Left renal pelvis (tissue), 4 donors: ENCODE measurements at places on chromosomes 11 and 22. TPM values are rescaled to one million over a fixed set of nuclear protein-coding genes. Genes with fewer than 3 reads are reported as not detected.

- DNase-seq = no peak
Observed at GRCh38 chr11:112878033-112878601, 83.1 kb upstream of the NCAM1 start.

- DNase-seq = no peak
Observed at GRCh38 chr11:66112601-66113499, 42.8 kb downstream of the PACS1 start.

- no peak for DNase-seq
Observed at GRCh38 chr22:20578192-20578591, 70.8 kb downstream of the MED15 start.

DNA sequence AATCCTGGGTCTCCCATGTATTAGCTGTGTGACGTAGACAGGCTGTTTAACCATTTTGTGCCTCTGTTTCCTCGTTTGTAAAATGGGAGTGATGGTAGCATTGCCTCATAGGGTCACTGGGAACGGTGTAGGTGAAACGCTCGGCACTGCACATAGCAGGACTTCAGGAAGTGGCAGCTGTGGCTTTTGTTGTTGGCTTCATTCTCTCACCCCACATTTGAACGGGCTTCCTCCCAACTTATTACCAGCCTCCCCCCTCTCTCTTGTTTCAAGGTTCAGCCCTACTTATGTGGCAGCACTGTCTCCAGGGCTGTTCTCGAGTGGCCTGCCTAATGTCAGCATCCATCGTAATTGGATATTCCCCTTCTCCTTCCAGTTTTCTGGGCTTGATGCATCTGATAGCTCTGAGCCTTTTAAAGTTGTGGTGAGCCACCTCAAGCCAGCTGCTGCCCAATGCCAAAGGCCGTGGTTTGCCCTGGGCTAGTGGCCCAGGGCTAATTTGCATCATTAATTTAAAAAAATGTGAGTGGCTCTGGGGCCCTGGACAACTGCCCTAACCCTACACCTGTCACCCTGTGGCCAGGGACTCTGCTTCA is 217.8 kb upstream of the TBCEL start:
- no peak for DNase-seq

DNA sequence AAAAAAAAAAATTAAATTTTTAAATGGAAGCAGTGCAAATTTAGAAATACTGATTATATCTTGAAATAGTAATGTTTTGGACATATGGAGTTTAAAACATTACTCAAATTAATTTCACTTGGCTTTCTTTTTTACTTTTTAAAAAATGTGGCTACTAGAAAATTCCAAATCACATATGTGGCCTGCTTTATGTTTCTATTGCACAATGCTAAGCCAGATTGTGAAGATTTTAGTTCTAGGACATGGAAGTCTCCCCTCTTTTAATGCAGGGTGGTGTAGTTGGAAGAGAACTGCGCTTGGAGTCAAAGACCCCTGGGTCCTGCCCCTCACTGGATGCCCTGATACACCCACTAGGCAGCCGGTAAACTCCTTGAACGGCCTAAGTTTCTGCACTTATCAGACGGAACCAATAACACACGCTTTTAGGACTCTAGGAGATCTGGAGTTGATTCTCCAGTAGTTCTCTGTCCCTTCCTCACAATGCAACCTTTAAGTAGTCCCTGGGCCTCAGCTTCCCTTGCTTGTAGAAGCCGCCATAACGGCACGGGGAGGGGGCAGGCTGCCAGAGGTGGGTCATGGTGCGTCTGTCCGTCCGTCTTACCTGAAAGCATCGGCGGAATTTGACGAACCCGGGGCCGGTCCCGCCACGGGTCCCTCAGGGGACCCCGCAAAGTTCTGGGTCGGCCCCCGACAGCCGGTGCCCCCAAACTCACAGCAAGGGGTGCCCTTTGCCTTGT is 505 bp downstream of the FAM227A start:
- peak; percentile 7 for DNase-seq

ZBED4 gene
- polyA plus RNA-seq = 15.9 TPM

- peak; percentile 44 for DNase-seq
Observed at GRCh38 chr11:9231848-9232177, 33.3 kb downstream of the DENND5A start.

ACRV1 gene
- polyA plus RNA-seq = 0.68 TPM

TRPT1 gene
- 41.3 TPM for polyA plus RNA-seq

GRCh38 chr22:20651286-20651685 is 122.6 kb upstream of the SERPIND1 start:
- no peak for DNase-seq

DNA sequence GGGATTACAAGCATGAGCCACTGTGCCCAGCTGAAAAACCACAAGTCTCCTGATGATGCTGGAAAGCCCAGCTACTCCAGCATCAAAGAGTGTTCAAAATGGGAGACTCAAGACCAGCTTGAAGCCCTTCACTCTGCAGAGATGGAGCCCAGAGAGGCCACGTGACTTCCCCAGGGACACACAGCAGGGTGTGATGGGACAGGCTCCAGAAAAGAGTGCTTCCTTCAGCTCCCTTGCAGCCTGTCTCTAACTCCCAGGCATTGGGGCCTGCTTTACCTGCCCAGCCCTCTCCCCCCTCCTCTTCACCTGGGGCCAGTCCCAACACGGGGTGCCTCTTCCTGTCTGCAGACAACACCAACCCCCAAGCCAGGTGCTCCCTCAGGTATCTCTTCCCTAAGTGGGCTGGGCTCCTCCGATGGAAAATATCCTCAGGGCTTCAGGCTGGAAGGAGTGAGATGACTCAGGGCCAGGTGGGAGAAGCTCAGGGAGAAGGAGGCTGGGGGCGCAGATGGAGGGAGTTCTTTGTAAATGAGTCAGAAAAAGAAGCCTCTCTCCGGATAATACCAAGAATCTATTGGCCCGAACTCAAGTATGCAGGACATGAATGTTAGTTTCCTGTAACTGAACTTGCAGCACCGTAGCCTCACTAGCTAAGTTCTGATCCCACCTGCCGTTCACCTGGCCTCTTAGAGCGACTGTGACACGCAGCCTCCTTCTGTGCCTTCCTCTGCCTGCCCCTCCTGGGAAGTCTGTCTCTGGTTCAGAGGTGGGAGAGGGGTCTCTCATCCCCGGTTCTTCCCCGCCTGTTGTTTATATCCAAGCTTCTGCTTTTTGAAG is 326.6 kb downstream of the MN1 start:
- DNase-seq = no peak

DNA sequence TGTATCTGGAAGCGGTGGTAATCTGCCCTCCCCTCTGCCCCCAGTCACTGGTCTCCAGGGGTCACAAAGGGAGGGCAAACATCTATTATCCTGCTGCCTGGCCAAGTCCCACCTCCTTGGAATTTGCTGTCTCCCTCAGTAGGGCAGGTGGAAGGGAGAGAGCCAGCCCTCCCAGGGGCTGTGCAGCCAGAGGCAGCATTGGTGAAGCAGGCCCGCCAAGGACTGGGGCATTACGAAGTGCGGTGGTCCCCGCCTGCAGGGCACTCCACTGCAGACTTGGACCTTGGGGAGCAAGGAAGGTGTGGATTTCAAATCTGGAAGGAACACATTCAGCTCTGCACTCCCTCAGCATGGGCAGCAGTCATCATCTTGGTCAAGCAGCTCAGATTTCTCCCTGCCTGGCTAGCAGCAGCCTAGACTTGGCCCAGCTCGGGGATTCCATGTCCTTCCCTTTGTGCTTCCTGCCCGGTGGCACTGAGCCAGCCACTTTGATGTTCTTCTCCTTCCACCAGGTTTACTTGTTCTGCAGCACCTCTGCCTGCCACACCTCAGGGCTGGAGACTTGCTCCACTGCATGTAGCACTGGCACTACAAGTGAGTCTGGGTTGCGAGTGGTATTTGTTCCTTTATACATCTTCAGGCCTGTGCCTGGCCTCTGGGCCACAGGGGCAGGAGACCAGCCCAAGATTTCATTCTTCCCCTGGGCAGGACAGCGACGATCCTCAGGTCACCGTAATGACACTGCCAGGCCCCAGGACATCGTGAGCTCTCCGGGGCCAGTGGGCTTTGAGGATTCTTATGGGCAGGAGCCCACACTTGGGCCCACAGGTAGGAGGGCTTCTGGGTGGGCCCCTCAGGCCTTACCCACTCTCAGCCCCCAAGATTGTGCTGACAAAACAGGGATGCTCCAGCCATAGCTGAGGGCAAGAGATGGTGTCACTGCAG is 7.4 kb downstream of the ZP1 start:
- DNase-seq = no peak

GGTLC2 gene
- not detected for polyA plus RNA-seq

DNA sequence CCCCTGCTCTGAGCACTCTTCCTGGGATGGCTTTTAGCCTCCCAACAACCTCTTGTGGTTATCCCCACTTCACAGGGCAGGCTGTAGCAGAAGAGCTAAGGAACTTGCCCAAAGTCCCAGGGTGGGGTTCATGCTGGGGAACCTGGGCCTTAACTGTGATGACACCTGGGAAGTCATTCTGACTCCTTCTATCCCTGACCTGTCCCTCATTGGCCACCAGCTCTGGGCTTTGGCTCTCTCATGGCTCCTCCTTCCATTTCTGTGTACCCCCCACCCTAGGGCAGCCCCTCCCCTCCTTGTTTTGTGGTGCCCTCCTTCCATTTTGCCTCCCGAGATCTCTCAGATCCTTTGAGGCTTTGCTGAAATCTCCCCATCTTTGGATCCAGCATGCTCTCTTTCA is 2.7 kb downstream of the PPM1F start:
- DNase-seq = no peak

SLC35F2 gene
- 2.4 TPM for polyA plus RNA-seq

LRRN4CL gene
- polyA plus RNA-seq = 1.3 TPM
